ENCODE measurements at places on chromosomes 1 and 21. TPM values are rescaled to one million over a fixed set of nuclear protein-coding genes. Genes with fewer than 3 reads are reported as not detected.
A peak's percentile ranks its signal among the peaks of the same experiment; 100 is the strongest.

Gene ERO1B
- 2.0 TPM for total RNA-seq

Gene CHIA
- not detected for total RNA-seq

Gene TRIM58
- 31.0 TPM for total RNA-seq

Gene RAB3B
- 49.2 TPM for total RNA-seq

Gene PRAMEF7
- not detected for total RNA-seq

Gene PODN
- 1.9 TPM for total RNA-seq

Gene NBPF10
- total RNA-seq: 3.3 TPM

Gene TPTE
- total RNA-seq: not detected

Gene SH3D21
- 16.3 TPM for total RNA-seq

Gene FAM110D
- total RNA-seq: 0.70 TPM

Gene FAM3B
- not detected for total RNA-seq

Gene ZNF124
- total RNA-seq: 28.6 TPM

DNA sequence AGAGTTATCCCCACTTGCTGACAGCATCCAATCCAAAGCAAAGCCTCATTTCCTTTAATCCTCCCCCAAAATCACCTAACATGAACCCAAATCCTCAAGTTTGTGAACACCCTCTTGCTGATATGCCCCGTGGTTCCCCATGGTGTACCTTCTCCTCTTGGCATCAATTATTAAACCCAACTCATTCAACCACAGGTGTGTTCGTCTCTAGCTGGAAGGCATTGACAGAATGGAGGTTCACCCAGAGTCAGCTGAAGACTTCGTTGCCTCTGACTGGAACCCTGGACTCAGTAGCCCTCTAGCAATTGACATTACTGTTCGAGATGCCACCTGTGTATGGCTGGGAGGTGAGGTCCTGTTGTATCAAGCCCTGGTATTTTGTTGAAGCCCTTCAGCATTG, 22.8 kb downstream of the SLC30A10 start:
- no peak for DNase-seq

DNA sequence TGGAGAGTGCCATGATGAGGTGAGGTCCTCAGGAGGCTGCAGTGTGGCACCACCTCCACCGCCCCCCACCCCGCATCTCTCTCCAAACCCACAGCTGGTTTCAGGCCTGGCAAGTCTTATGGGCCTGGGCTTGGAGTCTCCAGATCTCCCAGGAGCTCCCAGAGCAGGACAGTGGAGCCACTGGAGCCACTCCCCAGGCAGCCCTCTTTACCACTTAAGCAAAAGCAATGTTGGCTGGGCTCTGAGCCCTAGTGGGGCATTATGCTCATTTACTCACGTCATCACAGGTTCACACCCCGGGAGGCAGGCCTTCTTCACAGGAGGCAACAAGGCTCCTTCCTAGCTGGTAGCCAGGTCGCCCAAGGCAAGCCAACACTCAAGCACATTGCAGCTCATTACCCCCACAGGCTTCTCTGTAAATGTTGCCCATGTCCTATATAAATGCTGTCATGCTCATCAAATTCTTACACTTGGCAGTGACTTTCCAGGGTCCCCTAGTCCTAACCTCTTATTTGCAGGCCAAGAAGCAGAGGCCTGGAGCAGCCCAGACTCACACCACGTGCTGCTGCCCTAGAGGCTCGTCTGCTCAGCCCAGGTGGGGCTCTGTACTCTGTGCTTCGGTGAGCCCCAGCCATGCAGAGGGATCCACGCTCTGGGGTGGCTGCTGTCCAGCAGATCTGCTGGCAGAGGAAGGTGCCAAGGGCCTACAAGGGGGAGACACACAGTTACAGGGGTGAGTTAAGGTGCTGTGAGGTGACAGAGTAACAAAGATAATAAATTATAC, 459.3 kb downstream of the MATN1 start:
- no peak for DNase-seq

DNA sequence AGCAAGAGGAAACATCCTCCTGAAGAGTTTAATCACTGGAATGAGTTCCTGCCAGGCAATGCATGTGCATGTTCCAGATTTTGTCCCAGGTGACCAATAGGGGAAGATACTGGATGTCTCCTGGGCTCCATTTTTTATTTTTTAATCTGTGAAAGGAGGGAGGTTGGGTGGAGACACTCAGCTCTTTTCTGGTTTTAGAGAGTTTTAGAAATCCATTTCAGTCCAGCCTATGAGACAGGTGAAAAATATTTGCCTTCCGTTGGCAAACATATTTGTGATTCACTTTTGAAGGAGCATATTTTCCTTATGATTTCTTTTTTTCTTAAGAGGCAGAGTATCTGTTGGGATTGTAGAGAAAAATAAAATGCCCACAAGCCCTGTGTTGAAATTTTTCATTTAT, 70.7 kb downstream of the ABCA4 start:
- peak; percentile 60 for DNase-seq

DNA sequence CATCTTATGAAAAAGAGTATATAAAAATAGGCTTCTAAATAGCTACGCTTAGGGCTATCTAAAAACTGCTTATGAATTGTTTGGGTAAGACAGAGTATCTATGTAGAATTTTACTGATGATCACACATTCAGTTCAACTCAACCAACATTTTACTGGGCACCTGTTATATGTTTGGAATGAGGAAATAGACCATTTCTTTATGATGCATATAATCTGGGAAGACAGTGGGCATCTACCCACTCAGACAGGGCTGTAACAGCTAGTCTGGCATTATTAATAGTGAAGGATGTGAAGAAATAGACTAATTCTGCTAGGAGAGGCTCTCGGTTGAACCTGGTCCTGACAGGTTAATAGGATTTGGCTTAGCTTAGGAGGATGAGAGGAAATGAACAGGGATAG, 56.9 kb downstream of the TIAM1 start:
- no peak for DNase-seq

DNA sequence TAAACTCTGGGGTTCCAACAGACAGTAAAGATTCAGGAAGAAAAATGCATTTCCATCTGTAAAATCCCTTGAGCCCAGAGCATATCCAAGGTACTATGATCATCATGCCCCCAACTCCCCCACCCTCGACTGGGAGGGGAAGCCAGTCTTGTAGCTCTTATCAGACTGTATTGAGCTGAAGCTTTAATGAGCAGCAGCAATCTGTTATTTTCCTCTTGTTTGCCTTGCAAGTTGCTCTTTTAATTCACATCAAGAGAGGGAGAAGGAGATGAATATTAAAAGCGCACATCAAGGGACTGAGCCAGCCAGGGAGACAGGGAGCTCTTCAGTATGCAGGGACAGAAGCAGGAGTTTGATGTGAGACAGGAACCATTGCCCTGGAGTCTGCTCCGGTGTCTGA, 52.5 kb upstream of the KCNA3 start:
- DNase-seq: no peak

DNA sequence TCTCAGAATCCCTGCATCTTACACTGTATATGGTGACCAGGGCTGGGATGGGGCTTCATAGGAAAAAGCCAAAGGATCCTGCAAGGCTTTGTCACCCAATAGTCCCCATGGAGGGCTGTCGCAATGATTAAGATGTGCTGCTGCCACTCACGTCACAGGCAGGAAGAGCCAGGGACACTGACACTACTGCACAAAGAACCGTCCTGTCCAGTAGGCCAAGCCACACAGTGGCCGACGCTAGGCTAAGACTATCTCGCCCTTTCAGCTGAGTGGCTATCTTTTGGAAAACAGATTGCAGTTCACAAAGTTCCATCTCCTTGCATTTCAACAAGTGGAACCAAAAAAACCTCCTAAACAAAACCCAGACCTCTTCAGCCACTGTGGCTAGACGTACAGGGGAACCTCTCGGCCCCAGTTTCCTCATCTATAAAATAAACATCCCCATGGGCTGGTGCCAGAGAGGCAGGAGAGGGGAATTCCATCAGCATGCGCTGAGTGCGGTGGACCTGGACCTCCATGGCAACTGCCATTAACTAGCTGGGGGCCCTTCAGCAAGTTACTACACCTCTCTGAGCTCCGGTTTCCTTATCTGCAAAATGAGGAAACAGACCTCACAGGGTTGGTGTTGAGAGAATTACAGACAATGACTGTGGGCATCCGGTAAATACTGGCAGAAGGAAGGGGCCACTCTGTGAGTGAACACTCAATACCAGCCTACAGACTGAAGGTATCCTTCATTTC, 8.7 kb downstream of the CAPZB start:
- DNase-seq: peak; percentile 36

GRCh38 chr1:223557130-223557475, 108.4 kb downstream of the CAPN8 start:
- no peak for DNase-seq

DNA sequence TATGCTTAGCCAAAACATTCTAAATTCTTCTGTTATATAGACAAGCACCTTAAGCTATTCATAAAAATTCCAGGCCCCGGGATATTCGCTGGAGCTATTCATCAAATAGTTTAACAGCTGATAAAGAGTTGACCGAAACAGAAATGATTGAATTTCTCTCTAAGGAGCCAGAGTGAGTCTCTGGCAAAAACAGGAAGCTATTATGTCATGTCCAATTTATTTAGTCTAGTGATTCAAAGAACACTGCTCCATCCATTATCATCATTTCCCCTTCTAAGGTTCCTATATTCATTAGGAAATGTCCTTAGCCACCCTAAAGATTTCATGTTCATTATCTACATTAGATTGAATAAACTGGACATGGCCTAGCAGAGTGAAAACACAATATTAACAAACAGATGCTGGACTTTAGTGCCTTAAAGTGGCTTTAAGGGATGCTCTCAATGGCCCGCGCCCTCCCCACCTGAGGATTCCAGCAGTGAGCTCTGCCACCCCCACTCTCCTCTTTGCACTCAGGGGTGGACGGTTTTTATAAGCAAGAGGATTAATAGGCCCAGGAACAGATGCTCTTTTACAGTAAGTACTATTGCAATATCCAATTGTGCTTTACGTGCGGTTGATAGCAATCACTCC, 122.1 kb upstream of the RGS1 start:
- DNase-seq: peak; percentile 63

- DNase-seq: no peak
Observed at GRCh38 chr1:43851561-43852338, 81.9 kb upstream of the ARTN start.

- DNase-seq: peak; percentile 23
Observed at GRCh38 chr1:67171978-67172377, 5.7 kb downstream of the IL23R start.

DNA sequence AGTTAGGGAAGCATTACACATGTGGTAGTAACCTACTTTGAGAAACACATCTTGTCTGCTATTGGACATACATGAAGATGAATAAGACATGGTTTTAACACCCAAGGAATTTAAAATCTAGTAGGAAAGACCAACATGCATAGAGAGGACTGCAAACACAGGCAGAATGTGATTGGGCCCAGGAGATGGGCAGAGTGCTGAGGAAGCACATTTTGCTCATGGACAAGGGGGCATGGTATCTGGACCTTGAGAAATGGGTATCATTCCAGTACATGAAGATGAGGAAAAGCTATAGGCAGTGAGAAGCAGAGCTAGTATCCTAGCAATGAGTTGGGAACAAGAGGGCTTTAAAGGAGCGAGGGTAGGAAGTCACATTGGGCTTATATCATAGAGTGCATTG, 142.7 kb downstream of the SPATA46 start:
- DNase-seq: no peak

GRCh38 chr1:27342778-27343638, 1.2 kb downstream of the SYTL1 start:
- no peak for DNase-seq

- DNase-seq: peak; percentile 77
Observed at GRCh38 chr1:68624233-68624632, 127.4 kb upstream of the DEPDC1 start.

DNA sequence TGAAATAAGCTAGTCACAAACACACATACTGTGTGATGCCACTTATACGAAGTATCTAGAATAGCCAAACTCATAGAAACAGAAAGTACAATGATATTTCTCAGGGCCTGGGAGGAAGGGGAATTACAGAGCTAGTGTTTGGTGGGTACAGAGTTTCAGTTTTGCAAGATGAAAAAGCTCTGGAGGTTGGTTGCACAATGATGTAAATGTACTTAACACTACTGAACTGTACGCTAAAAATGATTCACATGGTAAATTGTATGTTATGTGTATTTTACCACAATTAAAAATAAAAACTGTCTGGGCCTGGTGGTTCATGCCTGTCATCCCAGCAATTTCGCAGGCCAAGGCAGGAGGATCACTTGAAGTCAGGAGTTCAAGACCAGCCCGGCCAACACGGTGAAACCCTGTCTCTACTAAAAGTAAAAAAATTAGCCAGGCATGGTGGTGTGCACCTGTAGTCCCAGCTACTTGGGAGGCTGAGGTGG, 15.3 kb upstream of the FHAD1 start:
- no peak for DNase-seq

DNA sequence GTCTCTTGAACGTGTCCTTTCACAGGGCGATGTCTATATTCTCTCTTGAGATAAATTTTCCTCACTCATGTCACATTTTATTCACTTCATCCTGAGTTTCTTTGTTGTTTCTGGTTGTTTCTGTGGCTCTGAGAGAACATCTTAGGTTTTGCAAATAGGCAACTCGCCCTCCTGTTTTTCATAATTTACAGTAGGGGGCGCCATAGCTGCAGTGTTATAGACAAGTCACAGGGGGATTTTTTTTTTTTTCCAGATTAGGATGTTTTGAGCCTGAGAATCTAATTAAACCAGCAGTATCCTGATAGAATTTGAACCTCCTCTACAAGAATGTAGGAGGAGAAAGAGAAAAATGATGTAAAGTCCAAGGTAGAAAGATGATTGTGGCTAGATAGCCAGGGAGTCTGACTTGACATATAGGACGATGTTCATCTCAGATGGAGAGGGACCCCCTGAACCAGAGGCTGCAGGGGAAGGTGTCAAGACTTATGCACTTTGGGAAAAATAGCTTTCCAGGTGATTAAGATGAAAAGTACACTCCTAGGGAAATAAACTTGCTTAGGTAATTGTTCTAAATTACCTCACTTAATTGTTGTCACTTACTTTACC, 76.3 kb downstream of the ZP4 start:
- DNase-seq: no peak

DNA sequence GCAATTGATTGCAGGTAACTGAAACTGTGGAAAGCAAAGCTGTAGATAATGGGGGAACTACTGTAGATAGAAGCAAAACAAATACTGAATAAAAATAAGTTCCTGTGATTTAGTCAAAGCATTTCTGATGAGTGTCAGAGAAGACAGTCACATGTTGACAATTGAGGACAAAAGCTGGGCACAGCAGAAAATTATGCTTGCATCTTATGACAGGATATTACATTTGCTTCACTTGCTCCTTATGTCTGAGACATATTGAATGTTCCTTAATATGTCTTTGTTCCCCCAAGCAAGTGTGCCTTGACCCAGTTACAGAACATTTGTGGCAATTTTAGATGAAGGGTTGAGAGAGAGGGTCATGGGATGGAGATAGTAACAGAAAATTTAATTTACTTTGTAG, 526.0 kb upstream of the B3GALT2 start:
- DNase-seq: no peak

DNA sequence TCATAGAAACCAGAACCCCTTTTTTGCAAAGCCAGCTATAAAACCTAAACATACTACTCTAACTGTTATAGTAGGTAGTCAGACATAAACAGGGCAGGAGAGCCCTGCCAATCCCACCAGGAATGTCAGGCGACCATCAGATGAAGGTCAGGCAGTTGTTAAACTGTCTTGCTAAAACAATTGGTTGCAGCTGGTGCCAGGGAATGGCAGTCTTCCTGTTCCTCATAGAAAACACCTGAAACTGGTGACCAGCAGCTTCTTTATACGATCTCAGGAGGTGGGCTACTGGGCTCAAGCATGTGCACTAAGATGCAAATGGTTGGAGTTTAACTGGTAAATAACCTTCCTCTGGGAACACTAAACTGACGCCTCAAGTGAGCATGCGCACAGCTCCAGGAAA, 224.1 kb downstream of the COL11A1 start:
- no peak for DNase-seq

GRCh38 chr21:34640858-34641257, 25.9 kb upstream of the RCAN1 start:
- DNase-seq: peak; percentile 91
